ENCODE measurements at places on chromosomes 4 and X.
A peak's percentile ranks its signal among the peaks of the same experiment; 100 is the strongest.

DNA sequence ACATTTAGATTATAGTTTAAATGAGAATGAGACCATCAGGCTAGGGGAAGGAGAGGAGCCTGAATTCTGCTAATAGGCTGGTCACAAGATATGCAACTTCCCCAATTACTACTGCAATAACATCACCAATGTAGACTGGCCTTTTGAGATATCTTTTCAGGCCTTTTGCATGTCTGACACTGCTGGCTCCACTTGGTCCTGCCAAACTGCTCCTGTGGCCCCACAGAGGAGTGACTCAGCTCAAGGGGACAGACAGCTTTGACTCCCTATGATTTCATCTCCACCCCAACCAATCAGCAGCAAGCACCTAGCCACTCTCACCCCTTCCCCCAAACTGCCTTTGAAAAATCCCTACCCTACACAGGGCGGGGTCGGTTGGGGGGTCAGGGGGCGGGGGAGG, 22.8 kb downstream of the GPRIN3 start:
- peak; percentile 57 for DNase-seq

DNA sequence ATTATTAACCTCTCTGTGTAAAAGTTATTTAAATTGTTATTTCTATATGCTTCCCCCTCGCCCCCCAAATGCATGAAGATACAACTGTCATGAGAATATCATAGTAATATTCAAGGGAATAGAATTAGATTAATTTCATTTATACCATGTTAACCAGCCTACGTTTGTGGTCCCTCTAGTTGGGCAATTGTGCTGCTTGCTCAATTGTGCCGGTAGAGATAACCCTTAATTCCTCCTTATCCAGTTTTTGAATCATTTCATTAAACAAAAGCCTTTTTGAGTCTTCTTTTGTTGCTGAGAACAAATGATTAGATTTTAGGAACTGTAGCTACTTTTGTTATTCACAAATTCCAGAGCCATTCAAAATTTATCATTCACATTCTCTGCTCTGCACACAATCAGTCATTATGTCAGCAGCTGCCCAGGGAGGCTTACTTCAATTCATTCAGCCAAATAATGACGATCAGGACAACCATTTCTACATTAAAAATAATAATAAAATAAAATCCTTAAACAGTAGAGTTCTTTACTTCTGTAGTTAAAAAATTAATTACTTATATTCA, 98.1 kb downstream of the ADGRL3 start:
- no peak for DNase-seq

GRCh38 chr4:92387459-92388069, 83.8 kb downstream of the GRID2 start:
- peak; percentile 17 for DNase-seq

GRCh38 chr4:81682492-81682891, 210.8 kb upstream of the RASGEF1B start:
- no peak for DNase-seq

- no peak for DNase-seq
Measured at GRCh38 chr4:112848911-112849310, 200.5 kb upstream of the ANK2 start.

GRCh38 chr4:183746305-183747229, 87.5 kb downstream of the TRAPPC11 start:
- DNase-seq = no peak

- no peak for DNase-seq
Measured at GRCh38 chrX:18065956-18066355, 154.7 kb downstream of the BEND2 start.

- no peak for DNase-seq
Measured at GRCh38 chr4:43757147-43757546, 691.5 kb downstream of the KCTD8 start.

DNA sequence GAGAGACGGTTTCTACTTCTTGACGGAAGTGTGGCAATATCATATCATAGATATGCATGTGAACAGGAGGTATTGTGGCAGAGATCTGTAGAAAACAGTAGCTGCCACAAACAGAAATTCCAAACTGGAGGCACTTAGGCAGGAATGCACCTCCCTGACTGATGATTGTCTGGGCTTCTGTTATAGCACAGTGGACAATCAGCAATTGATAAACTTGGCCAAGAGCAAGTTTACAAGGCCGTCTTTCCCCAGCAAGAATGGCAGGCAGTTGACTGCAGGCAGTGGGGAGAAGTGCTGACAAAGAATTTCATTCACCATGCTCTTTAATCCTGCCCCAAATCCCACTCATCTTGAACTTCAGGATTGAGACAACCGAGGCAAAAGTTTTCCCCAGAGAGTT, 114.4 kb upstream of the STOX2 start:
- no peak for DNase-seq

DNA sequence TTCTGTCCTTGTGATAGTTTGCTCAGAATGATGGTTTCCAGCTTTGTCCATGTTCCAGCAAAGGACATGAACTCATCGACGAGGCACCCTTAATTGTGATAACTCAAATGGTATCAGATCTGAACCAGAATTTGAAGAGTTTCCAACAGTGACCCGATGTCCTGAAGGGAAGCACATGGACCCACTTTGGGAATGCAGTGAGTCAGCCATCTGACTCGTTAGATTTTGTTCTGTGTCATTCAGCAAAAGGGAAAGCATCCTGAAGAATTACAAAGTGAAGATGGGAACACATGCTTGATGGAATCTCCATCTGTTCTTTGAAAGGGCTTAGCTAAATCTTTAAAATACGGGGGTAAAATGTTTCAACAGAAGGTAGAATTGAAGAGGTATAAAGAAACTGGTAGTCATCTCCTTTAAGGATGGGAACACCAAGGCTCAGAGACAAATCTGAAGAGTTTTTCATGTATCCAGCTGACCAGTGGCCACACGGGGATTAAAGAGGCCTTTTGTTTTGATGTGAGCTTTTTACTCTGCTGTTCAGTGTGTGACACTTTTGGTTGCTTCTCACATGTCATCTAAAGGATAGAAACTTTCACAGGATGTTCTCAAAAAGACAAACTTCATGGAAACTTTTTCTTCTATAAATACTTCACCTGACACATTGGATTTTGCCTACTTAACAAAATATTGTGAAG, 393.8 kb downstream of the INPP4B start:
- no peak for DNase-seq

DNA sequence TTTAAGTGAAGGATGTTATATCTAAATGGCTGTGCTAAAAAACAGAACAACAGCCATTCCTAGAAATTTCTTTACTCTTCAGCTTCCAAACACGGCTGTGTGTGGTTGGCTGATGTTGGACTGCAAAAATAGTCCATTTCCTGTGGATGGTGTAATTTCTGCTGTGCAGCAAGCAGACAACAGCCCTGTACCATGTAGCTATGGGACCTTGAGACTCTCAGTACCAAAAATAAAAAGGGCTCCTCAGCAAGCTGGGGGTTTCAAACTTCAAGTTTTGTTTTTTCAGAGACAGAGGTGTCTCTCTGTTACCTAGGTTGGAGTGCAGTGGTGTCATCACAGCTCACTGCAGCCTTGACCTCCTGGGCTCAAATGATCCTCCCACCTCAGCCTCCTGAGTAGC, 18.1 kb downstream of the CD40LG start:
- DNase-seq = no peak

GRCh38 chr4:139934708-139935195, 219.2 kb downstream of the MAML3 start:
- DNase-seq = no peak

DNA sequence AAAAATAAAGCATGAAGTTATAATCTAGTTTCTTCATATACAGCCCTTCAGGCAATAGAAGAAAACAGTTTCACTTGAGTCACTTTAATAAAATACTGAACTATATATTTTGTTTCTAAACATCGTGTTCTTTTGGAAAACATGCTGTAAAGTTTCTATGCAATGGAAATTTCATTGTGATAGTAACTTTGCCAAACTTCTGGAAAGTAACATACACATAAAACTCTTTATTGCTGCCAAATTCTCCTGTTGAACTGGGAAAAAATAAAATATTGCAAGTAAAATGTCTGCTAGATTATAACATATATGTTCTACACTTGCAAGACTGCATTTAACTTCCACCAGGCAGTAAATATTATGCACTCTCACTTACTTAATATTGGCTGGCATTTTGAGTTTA, 635.4 kb downstream of the SPRY1 start:
- DNase-seq = no peak

DNA sequence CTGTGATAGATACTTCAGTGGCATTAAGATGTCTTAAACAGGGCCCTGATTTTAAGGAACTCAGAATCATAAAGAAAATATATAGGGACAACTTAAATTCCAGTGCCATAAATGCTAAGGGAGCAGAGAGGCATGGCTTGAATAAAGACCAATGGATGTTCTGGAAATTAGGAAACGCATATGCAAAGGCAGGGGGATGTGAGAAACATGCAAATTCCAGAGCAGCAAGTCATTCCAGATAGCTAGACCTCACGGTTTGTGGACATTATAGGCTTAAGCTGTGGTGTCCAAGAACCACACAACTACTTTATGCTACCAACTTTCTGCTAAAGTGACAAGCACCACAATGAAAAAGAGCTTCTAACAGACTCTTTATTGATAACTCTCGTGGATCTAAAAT, 132.6 kb upstream of the ANK2 start:
- DNase-seq = no peak

- no peak for DNase-seq
Measured at GRCh38 chr4:25489253-25489797, 112.3 kb downstream of the ANAPC4 start.

- peak; percentile 6 for DNase-seq
Measured at GRCh38 chr4:42673082-42673425, 16.1 kb upstream of the ATP8A1 start.

- peak; percentile 63 for DNase-seq
Measured at GRCh38 chr4:116358633-116359222, 726.6 kb downstream of the TRAM1L1 start.

- DNase-seq = no peak
Measured at GRCh38 chrX:152923599-152923998, 25.7 kb downstream of the ZNF185 start.

DNA sequence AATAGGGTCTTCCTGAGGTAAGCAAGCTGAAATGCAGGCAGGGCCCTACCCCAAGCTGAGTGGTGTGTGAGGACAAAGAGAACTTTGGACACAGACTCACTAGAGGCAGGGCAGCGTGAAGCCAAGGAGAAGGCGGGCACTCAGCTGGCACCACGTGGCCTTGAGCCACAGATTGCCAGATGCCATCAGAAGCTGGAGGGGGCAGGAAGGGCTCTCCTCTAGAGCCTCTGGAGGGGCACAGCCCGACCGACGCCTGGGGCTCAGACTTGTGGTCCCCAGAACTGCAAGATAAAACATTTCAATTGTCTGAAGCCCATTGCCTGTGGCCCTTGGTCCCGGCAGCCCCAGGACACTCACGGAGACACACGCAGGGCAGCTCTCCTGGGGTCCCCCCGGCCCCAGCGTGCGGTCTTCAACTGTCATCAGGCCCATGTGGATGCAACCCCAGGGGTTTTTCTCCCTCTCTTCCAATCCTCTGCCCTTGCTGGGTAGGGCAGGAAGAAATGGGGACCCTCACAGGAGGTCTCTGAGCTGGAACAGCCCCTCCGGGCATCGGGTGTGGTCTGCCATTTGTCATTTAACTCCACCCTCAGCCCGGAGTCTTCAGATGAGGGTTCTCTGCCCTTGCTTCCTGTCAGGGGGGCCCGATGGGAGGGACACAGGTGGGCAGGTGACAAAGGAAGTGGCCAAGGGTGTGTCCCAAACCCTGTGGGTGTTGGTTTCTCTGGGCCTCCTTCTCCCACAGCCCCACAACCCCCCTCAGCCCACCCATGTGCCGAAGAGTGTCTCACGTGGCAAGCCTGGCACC, 22.2 kb downstream of the HMX1 start:
- no peak for DNase-seq

DNA sequence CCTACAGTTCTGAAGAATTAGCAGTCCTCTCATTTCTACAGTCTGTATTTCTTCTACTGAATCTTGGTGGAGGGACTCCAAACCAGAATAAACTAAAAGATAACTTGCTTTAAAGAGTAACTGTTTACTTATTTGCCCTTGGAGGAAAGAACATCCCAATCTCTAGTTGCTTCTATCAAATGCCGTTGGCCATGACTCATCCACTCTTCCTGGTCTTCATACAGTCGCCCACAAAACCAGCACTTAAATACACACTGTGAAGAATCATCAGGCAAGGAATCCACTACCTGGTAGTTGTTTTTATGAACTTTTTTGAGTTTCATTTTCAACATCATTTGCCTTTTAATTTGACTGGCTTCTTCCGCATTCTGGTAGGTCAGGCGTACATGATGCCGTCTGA, 14.2 kb downstream of the ZNF518B start:
- no peak for DNase-seq

- no peak for DNase-seq
Measured at GRCh38 chr4:27790911-27791310, 930.3 kb downstream of the STIM2 start.

DNA sequence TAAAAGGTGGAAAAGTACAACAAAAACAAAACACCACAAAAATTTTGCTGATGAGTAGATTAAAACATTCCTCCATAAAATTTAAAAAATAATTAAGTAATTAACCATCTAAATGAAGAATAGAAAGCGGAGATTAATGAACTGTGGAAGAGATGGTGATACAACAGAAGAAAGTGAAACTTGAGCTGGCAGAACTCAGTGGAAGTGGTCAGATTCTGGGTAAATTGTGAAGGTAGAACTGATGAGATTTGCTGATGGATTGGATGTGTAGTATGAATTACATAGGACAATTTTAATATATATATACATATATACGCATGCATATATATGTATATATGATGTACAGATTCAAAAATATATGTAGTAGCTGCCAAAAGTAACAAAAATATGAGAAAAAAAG, 73.9 kb downstream of the AMOT start:
- no peak for DNase-seq

DNA sequence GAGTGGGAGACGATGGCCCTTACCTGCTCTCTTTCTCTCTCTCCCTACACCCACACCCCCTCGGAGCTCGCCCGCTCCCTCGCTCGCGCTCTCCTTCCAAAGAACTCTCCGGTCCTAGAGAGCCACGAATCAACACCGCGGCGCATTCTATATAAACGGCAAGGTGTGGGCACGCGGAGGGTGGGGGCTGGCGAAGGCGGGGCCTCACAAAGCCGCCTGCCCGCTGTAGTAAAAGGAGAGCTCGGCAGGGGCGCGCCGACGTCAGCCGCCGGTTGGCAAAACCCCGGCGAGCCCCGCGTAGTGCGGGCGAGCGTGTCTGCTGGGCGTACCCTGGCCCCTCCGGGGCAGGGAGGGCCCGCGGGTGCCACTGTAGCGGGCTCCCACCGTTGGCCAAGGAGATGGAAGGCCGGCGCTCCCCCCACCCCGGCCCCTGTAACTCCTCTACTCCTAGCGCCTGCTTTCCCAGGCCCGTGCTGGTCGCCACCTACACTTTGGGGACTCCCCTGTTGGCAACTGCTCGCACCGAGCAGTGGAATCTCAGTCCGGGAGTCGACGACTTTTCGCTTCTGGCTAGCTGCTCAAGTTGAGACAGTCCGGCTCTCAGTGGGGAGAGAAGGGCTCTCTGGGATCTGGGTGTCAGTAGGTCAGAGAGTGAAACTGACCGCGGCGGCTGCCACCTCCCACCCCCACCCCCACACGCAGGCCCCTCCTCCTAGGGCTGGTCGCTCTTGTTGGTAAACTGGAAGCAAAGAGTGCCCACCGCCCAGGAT, 325.5 kb upstream of the F9 start:
- no peak for DNase-seq
